ENCODE measurements at places on chromosomes 5 and 9.

- no peak for DNase-seq
- no peaks in the 10 kb centered on the region for H3K4me1 ChIP-seq
- H3K27me3 ChIP-seq: no peaks in the 10 kb centered on the region
- H3K27ac ChIP-seq: no peak overlapping the region
- no peak overlapping the region for H3K4me3 ChIP-seq
Observed at GRCh38 chr5:174444479-174445188, 279.7 kb upstream of the MSX2 start.

DNA sequence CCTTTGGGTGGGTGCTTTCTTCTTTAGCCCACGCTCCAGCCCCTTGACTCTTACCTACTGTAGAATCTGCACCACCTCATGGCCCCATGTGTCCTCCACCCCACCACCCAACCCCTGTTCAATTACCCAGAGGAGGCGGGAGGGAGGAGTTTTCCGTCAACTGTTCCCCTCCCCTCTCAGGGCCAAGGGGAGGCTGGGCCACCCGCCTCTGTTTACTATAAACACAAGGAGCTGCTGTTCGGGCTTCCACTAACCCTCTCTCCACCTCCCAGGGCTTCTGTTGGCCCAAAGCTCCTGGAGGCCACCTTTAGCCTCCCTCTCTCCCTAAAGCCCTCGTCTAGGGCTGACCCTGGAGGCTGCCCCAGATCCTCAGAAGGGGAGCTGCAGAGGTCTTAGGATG lies 59.2 kb downstream of the FOXI1 start:
- no peaks in the 10 kb centered on the region for H3K4me1 ChIP-seq
- no peak overlapping the region for H3K4me3 ChIP-seq
- H3K27me3 ChIP-seq: peaks cover 27% of the 10 kb centered on the region
- no peak overlapping the region for H3K27ac ChIP-seq
- DNase-seq: no peak

DNA sequence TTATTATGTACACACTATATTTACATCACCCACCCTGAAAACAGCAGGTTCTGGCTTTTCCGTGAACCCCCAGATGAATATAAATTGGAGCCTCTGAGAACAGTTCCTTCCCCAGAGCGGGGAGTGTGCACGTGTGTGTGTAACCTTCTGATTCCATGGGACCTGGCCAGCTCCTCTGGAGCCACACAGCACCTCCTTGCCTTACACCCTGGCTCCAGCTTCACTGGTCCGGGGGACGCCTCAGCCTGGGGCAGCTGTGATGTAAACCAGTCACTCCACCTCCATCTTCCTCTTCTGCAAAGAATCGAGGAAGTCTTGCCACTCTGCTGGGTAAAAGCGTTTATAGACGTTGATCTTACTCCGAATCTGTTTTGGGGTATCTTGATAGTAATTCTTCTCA lies 4.4 kb downstream of the NOP16 start:
- no peak overlapping the region for H3K27ac ChIP-seq
- peaks cover 21% of the 10 kb centered on the region for H3K36me3 ChIP-seq

- no peak for DNase-seq
- H3K27me3 ChIP-seq: no peaks in the 10 kb centered on the region
- H3K36me3 ChIP-seq: no peaks in the 10 kb centered on the region
- no peaks in the 10 kb centered on the region for H3K4me1 ChIP-seq
- no peak overlapping the region for H3K4me3 ChIP-seq
Observed at GRCh38 chr5:58156361-58156760, 303.5 kb downstream of the PLK2 start.

DNA sequence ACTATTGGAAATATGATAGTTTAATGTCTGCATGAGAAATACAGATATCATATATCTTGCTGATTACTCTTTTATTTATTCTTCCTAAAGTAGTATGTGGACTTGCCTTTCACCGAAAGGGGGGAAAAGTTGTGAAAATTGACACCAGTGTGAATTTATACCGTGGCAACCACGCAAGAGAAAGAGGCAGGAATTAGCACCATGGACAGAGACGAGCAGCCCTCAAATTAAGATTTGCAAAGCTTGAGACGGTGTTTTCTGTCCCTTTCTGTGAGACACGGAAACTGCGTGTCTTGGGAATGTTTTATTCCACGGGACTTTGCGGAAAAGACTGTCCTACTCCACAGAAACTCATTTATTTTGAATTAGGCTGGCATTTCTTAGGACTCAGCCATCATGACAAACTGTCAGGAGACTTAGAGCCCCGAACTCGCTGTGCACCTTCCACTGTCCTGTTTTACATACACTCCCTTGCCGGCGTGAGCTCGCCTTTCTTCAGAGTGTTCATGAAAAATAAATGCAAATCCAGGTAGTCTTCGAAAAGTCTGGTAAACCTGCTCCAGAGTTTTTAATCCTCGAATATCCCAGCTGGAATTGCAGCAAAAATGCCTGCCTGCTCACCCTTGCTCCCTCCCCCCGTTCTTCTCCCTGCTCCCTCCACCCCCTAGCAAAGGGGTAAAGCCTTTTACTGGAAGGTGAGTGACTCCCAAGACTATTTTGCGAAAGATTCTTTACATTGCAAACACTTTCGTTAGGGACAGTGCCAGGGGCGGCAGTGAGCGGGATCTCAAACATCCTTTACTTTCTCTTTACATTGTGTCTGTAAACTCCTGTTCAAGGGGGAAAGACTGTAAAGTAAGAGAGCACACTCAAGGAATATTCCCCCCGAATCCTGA lies 3.8 kb upstream of the ELAVL2 start:
- H3K4me3 ChIP-seq: no peak overlapping the region
- H3K4me1 ChIP-seq: no peaks in the 10 kb centered on the region
- DNase-seq: no peak
- H3K36me3 ChIP-seq: no peaks in the 10 kb centered on the region
- peaks cover 19% of the 10 kb centered on the region for H3K27me3 ChIP-seq

DNA sequence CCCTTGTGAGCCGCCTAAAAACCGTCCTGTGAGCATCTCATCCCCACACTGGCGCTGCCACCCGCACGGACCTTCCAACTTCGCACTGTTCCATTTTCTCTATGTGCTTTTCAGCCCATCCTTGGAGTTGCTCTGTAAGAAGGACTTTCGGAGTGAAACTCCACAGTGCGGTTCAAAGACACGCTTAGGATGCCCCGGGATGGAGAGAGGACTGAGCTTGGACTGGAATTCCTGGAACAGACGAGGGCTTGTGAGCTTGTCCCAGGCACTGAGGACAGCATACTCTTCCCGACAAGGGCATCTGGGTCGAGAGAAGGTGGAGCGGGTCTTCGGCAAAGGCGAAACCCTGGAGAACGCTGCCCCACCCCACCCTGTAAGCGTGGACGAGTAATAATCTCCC lies 187.8 kb downstream of the MEF2C start:
- no peak for DNase-seq
- H3K36me3 ChIP-seq: peaks cover 11% of the 10 kb centered on the region
- H3K27ac ChIP-seq: no peak overlapping the region
- peaks cover 11% of the 10 kb centered on the region for H3K4me1 ChIP-seq

DNA sequence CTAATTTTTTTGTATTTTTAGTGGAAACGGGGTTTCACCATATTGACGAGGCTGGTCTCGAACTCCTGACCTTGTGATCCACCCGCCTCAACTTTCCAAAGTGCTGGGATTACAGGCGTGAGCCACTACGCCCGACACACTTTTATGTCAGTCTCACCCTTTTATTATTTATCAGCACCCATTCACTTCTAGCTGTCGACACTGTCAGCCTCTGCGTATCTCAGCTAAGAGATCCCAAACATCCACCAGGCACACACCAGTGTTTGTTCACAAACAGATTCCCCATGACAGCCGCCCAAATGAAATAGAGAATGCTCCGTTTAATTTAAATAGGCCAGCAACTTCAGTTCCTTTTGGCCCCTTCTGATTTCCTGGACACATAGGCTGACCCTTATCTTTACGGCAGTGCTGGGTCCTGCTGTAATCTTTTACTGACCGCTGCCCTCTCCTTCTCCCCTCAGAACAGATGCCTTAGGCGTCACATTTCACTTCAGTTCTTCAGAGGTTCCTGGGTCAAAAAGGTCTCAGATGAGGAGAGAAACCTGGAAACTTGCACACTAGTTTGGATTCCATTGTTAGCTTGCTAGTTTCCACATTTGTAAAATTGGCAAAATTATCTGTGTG lies 43.1 kb upstream of the CKMT2 start:
- H3K27me3 ChIP-seq: no peaks in the 10 kb centered on the region
- H3K4me1 ChIP-seq: peaks cover 16% of the 10 kb centered on the region
- H3K4me3 ChIP-seq: no peak overlapping the region
- DNase-seq: no peak
- peaks cover 1% of the 10 kb centered on the region for H3K36me3 ChIP-seq

DNA sequence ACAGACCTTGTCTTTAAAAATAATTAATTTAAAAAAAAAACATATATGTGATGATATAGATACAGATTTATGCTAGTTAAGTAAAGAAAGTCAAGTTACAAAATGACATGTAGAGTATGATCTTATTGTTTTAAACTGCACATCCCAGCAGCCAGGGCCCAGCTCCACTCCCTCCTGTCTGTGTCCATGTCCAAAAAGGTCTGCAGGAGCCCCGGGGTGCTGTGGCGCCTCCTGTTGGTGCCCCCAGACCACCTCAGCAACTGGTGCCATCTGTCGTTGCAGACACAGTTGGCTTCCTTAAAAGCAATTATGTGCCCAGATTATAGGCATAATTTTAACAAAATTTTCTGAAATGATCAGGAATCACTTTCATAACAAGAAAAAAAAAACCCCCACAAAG lies 33.3 kb downstream of the IPPK start:
- peaks cover 4% of the 10 kb centered on the region for H3K4me1 ChIP-seq
- no peaks in the 10 kb centered on the region for H3K27me3 ChIP-seq
- H3K36me3 ChIP-seq: peaks cover 39% of the 10 kb centered on the region

GRCh38 chr5:54718656-54719055 lies 201.1 kb downstream of the SNX18 start:
- peaks cover 14% of the 10 kb centered on the region for H3K4me1 ChIP-seq
- no peak overlapping the region for H3K4me3 ChIP-seq
- DNase-seq: no peak
- no peaks in the 10 kb centered on the region for H3K36me3 ChIP-seq
- no peaks in the 10 kb centered on the region for H3K27me3 ChIP-seq
- H3K27ac ChIP-seq: no peak overlapping the region

DNA sequence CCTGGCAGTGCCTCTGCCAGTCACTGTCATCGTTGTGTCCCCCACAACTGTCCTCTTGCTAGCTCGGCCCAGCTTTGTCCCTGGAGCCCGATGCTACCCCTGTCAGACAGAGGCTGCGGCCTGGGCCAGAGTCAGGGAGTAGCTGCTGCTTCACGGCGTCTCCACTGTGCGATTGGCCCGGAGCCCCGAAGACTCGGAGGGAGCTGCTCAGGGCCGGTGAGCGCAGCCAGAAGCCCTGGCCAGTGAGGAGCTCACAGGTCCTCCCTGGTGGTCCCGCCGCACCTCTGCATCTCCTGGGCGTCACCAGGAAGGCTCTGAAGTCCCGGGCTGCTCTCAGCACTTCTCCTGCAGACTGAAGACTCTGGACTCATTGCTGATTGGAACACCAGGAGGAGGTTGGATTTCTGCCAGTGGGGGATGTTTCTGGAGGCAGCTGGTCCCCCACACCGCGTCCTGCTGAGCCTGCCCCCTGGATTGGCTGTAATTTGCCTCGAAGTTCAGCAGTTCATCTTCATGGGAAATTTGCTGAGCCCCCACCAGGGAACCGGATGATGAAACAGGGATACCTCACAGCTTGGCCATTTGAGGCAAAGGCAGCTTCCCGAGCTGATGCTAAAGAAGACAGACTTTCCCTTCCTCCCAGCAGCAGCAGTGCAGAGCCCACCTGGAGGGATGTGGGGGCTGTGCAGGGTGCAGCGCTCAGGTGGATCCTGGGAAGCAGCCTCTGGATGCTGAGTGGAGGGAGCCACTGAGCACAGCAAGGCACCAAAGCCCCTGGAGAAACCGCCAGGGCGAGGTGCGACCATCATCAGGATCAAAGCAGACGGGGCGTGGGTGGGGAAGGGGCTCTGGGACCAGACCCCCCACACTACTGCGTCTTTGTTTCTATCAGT lies 45.6 kb downstream of the USP20 start:
- no peak overlapping the region for H3K4me3 ChIP-seq
- H3K36me3 ChIP-seq: peaks cover 42% of the 10 kb centered on the region
- DNase-seq: no peak
- H3K27me3 ChIP-seq: no peaks in the 10 kb centered on the region

DNA sequence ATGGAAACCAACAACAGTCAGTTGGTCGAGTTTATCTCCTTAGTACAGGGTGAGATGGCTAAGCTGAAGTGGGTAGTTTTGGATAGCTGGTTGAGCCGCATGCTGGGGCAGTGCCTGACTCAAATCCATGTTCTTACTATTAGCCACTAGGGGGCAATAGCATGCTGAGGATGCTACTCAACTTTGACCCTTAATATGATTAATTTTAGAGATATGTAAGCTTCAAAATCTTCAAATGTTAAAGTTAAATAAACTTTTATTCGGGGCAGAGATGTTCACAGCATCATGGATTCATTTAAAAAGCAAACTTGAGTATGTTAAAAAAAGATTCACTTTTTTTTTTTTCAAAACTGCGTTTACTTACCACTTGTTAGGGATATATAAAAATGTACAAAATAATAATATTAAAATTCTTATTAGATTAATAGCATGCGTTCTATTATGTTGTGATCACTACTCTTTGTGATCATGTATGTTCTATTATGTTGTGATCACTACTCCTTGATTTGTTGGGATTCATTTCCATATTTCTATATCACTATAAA lies 57.0 kb downstream of the C9orf153 start:
- H3K36me3 ChIP-seq: no peaks in the 10 kb centered on the region
- no peak for DNase-seq
- H3K4me3 ChIP-seq: no peak overlapping the region
- H3K27ac ChIP-seq: no peak overlapping the region

DNA sequence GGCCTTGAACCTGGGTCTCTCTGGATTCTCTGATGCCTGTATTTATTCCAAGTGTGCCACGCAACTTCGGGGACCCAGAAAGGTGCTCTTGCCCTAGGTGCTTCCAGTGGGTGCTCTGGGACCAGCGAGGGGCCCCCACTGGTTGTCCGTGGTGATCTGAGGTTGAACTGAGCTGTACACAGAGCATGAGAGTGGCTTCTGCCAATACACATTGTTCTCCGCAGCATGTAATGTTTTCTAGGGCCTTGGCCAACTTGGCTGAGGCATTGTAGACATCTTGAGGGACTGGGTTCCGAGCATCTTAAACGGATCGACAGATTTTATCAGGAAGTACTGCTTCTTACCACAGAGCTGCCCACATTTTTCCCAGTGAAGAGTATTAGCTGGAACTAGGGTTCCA lies 117.9 kb downstream of the MTX3 start:
- no peaks in the 10 kb centered on the region for H3K4me1 ChIP-seq
- H3K27ac ChIP-seq: no peak overlapping the region
- H3K36me3 ChIP-seq: no peaks in the 10 kb centered on the region
- DNase-seq: no peak
- H3K27me3 ChIP-seq: peaks cover 47% of the 10 kb centered on the region

GRCh38 chr5:135551593-135552447 lies 16.1 kb upstream of the NEUROG1 start:
- H3K4me3 ChIP-seq: no peak overlapping the region
- DNase-seq: peak; percentile 30
- no peak overlapping the region for H3K27ac ChIP-seq
- H3K27me3 ChIP-seq: peaks cover 77% of the 10 kb centered on the region
- H3K4me1 ChIP-seq: no peaks in the 10 kb centered on the region

Data from central memory CD8-positive, alpha-beta T cell (primary cell).